ENCODE measurements at places on chromosomes 1 and 21. TPM values are rescaled to one million over a fixed set of nuclear protein-coding genes. Genes with fewer than 3 reads are reported as not detected.

DNA sequence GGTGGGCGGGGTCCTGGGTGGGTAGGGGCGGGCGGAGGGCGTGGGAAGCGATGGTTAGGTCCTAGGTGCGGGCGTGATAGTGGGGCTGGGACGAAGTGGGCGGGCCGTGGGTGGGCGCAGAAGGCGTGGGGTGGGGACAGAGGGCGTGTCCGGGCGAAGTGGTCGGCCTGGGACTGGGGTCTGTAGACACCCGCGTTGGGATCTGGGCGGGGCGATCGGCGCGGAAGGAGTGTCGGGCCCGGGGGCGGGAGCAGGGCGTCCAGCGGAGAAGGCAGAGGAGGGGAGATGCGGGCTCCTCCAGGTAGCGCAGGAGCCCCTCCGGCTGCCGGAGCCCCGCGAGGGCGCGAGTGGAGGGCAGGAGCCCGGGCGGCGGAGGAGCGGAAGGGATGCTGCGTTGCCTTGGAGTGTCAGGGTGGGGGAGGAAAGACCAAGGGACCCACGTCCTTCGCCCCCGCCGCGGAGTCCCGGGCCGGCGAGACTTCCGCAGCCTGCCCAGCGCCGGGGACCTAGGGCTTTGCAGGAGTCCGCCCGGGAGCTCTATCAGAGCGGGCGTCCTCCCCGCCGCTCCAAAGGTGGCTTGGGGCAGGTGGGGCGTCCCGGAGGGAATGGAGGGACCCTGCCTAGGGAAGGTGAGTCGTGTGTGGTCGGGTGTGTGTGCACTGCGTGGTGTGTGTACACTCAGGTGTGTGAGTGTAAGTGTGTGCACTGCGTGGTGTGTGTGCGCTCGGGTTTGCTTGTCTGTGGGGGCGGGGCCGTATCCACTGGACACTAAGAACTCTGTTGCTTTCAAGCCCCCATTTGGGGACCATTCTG, 27.0 kb upstream of the PRSS38 start:
- DNase-seq: peak; percentile 75

GRCh38 chr1:99659755-99660210, 13.9 kb downstream of the PALMD start:
- no peak for DNase-seq

GRCh38 chr1:207579436-207579799, 65.5 kb upstream of the CR1L start:
- no peak for DNase-seq

AUNIP gene
- total RNA-seq: 15.1 TPM

OR2G2 gene
- total RNA-seq: not detected

LDLRAD1 gene
- total RNA-seq: not detected

GRCh38 chr1:57908147-57908890, 484.5 kb upstream of the DAB1 start:
- no peak for DNase-seq

DNA sequence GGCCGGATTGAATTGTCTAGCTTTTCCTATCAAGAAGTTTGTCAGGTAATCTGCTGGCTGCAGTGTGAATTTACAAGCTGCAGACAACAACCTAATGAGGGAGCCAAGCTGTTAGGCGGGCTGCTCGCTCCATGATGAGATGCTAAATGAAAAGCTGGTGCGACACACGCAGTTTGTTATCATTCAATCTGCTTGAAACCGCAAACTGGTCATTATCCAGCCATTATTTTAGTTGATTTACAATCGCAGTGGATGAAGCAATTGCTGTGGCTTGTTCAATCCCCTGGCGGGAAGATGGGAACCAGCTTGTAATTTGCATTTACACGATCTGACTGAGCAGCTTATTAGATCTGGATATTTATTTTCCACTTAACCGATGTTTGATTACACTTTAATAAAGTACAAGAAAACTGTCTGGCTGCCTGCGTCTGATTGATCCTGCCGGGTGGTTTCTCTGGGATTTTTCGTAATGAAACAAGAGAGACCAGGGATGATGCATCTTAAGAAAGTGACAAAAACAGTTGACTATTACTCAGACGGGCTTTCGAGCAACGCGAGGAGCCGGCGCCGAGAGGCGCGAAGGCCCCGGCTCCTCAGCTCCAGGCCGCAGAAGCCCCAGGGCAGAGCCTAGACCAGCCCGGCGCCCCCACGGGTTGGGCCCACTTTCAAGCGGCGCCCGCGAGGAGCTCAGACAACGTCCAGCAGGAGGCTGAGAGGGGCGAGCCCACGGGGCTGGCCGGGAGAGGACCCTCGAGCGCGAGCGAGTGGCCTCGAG, 118.0 kb upstream of the BARHL2 start:
- DNase-seq: no peak

DNA sequence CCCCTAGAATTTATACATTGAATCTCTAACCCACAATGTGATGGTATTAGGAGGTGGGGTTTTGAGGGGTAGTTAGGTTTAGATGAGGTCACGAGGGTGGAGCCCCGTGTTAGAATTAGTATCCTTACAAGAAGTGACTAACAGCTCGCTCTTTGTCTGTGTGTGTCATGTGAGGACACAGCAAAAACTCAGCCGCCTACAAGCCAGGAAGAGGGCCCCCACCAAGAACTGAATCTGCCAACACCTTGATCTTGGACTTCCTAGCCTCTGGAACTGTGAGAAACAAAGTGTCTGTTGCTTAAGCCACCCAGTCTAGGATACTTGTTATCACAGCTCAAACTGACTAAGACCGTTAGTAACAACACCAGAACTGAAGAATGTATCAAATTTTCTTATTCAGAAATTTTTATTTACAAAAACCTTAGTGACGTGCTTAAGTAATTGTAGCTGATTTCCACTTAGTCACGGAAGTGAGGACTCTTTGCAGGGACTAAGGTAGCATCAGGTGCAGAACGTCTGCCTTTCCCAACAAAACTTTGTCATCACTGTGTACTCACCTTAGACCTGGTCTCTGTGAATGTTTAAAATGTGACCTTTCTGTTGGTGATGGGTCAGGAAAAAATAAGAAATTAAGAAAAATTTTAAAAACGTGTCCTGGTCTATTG, 24.5 kb upstream of the LRRC8C start:
- no peak for DNase-seq

Data from natural killer cell treated with Interleukin-12 subunit alpha and Interleukin-12 subunit beta and Interleukin-15 and Interleukin-18, amount 100 ng/mL, for 72 hours (primary cell).